ENCODE measurements at places on chromosomes 4 and X.

- DNase-seq: peak; percentile 35
Measured at GRCh38 chr4:3041192-3042142, 32.9 kb downstream of the HTT-AS start.

DNA sequence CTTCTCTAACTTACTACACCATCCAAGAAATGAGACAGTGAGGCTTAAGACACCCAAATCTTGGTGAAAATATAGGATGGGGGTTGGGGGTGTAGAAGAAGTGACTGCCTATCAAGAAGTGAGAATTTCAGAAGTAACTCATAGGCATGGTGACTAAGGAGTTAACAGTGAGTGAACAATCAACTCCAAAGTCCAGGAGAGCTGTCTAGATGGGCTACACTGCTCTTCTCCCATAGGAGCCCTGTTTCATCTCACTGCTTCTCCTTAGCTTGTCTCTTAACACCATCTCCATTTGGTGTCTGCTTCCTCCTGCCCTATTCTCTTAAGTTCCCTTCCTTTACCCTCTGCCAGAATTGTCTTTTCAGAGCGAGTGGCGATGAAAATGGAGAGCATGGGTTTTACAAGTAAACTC is 22.7 kb downstream of the FABP2 start:
- no peak for DNase-seq

- DNase-seq: no peak
Measured at GRCh38 chrX:53630261-53630660, 56.3 kb downstream of the HUWE1 start.

DNA sequence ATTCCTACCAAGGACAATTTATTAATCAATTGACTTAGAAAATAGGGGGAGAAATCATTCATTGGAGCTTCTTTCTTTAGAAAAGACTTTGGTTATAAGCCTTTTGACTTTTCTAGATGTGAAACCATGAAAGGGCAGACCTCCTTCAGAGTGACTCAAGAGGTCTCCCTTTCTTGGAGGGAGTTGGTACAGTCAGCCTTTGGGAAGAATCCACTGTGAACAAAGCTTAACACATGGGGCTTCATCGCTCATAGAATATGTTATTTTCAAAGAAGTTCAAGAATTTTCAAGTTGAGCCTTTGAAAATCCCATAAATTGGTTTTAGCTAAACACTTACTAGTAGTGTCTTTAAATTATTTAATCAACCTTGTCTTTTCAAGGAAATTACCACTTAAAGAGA is 28.0 kb downstream of the RIPPLY1 start:
- no peak for DNase-seq

DNA sequence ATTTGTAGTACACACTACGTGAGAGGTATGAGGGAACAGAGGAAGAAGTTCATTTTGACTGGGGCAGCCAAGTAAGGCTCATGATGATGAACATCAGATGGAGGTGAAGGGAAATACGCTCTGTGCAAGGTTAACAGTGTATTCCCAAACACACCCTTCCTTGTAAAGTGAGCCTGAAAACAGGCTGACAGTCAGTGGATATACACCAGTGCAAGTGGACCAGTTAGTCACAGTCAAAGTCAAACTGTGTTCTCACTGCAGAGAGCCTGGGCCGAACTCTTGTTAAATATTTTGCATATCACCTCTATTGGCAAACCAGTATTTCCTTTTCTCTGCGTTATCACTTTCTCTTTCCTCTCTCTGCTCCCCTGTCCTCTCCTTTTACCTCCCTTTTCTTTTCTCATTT is 23.4 kb upstream of the RHOH start:
- no peak for DNase-seq

DNA sequence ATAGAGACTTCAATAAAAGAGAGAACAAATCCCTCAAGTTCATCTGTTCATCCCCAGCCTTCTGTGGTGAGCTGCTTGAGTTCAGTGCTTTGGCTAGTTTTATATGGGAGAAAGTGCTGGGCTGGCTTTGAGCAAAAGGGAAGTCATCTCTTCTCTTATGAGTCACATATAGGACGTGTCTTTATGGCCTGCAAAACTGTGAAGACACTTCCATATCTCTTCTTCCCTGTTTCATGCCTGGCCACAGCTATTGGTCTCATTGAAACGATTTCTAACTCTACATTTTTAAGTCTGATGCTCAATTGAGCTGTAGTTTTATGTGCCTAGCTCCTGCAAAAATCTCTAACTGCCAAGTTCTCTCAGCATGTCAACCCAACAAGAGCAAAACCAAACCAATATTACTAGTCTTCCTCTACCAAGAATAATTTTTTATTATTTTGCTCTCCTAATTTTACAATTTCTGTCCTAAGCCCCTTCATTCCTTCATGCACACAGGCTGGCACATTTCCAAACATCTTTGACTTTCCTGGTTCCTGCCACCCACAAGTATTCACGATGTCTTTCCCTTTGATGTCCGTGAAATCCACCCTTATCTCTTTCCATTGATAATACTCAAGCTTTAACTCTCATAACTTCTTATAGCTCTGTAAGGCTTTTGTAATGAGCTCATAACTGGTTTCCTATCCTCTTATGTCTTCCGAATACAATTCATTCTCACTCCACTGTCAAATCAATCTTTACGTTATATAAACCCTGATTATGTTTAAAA is 165.3 kb downstream of the BTC start:
- no peak for DNase-seq

DNA sequence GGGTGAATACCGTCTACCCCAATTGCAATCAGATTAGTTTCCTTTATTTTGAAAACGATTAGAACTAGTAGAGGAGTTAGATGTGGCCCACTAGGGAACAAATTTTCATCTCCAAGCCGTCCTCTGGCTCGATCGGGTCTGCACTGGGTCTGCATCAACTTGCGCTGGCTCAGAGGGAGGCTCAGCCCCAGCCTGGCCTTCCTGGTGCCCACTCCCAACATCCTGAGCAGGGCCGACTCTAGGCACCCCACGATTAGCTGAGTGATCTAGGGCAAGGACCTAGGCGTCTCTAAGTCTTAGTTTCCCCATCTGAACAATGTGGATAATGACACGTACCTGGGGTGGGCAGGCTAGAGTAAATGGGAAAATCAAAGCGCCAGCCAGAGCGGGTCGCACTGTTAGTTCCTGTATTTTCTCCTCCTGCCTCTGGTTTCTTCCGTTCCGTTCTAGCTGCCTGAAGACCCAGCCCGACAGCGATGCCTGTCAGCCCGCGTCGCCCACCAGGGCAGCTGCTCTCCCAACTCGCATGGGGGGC is 7.7 kb upstream of the HAND2 start:
- no peak for DNase-seq

- no peak for DNase-seq
Measured at GRCh38 chrX:20063716-20064351, 52.9 kb downstream of the MAP7D2 start.

GRCh38 chr4:42568610-42569207 is 88.2 kb downstream of the ATP8A1 start:
- peak; percentile 55 for DNase-seq

DNA sequence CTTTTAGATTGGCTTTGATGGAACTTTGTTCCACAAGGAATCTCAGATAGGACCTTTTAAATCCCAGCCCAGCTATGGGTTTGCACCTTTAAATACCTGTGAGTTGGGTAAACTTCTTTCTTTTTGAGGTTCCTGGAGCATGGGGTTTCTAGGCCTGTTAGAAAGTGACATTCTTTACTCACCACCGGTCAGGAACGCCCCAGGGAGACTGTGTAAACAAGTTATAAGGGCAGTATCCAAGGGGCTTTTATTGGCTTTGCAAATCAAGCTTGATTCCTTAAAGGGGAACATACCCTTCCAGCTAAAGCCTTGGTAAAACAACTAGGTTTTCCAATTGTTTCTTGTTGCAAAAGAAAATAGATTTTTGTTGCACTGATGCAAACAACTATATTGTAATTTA is 93.4 kb downstream of the TENT5D start:
- DNase-seq: no peak

- no peak for DNase-seq
Measured at GRCh38 chrX:122913134-122913533, 270.9 kb upstream of the GRIA3 start.

GRCh38 chr4:152100379-152101201 is 339.8 kb upstream of the GATB start:
- DNase-seq: peak; percentile 55

DNA sequence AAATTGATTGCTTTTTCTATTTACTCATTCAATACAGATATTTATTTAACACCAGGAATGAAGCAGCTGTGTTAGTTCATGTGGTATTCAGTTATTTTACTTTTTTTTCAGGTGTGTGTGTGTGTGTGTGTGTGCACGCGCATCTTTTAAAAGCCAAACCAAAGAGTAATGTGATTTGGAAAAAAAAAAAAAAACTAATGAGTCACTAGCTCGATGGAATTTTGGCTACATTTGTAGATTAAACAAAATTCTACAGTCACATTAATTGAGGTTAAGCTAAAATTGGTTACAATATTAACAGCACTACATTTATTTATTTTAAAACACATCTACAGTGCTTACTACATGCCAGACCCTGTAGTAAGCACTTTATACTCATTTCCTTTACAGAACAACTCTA is 66.8 kb downstream of the HHIP start:
- no peak for DNase-seq

DNA sequence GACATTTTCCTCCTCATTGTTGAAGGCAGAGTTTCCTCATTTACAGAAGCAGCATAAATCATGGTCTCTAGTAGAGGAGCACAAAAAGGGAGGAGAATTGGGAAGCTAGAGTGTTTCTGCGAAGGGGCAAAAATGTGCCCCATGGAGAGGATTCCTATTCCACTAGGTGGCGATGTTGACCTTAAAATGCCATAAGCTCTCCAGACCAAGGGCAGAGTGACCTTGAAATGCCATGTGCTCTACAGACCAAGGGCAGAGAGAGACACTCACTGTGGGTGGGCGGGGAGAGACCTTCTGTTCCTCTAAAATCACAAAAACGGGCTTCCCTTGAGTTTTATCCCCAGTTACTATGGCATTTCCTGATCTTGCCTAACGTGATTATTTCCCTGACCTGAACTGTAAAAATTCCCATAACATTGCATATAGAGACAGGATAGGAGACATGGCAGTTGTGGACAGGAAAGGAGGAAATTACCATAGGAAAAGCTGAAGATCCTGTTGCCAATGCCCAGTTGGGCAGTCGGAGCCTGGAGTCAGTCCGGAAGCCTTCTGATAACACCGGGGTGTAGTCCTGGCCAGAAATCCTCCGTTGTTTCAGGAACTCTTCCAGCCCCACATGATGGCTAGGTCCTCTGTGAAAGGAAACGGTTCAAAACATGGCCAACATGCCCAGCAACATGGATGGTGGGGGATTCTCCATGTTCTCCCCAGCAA is 567.7 kb downstream of the MAGEB5 start:
- no peak for DNase-seq

DNA sequence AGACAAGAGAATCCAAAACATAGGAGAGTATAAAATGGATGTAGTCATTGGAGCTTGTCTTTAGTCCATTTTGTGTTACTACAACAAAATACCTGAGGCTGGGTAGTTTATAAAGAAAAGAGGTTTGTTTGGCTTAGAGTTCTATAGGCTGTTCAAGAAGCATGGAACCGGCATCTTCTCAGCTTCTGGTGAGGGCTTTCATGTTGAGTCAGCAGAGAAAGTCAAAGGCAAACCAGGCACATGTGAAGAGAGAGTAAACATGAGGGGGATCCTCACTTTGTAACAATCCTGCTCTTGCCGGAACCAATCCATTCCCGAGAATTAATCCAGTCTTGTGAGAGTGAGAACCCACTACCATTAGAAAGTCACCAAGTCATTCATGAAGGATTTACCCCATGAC is 8.1 kb upstream of the HCCS start:
- DNase-seq: no peak

- no peak for DNase-seq
Measured at GRCh38 chr4:82733636-82734035, 65.0 kb downstream of the SCD5 start.

GRCh38 chr4:185958094-185958747 is 110.7 kb upstream of the TLR3 start:
- DNase-seq: no peak

GRCh38 chrX:83829874-83830273 is 31.1 kb upstream of the CYLC1 start:
- DNase-seq: no peak

- no peak for DNase-seq
Measured at GRCh38 chrX:50635817-50636365, 165.3 kb upstream of the DGKK start.

GRCh38 chr4:185115827-185116232 is 27.2 kb upstream of the SLC25A4 start:
- DNase-seq: no peak

DNA sequence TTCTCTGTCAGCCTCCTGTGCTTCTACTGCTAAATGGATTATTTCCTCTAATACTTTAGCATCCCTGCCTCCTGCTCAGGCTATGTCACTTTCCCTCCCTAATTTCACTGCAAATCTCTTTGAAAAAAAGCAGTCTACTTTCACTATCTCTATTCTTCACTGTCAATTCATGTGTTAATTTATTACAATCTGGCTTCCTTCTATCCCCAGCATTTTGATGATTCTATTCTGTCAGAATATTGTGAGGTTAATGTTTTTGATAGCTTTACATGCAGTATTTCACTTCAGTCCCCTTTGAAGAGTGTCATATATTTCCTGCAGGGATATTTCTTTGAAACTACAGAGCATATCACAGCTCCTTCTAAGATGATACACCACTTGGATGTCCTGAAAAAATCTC is 203.2 kb downstream of the GRID2 start:
- no peak for DNase-seq

DNA sequence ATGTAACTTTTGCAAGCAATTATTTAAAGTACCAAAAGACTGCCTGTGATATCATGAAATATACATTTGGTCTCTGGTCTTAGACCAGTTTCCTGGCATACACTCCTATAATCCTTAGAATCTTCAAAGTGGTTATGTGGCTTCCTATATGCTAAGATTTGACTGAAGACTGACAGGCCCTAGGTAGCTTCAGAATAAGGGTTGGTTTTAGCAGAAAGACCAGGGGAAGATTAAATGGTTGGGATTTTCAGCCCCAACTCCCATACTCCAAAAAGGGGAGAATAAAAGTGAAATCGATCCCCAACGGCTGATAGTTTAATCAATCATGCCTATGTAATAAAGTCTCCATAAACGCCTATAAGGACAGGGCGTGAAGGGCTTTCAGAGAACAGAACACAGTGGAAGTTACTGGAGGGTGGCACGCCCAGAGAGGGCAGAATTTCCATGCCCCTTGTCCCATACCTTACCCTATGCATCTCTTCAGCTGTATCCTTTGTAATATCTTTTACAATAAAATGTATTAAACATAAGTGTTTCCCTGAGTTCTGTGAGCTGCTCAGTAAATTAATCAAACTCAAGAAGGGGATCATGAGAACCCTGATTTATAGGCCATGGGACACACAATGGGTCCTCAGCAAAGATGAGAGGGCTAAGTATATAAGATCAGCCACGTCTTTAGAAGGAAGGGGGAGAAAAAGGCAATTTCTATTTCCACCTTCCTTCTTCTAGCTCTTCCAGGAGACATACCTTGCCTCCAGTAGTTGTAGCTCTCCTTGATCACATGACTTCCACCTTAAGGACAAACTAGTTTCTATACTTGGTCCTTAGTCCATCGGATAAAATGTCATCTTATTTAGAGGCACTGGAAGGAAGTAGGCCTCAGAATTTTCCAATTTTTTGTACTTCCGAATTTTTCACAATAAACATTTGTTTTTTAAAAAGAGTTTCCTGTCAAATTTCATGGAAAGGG is 26.8 kb downstream of the ANKRD17 start:
- DNase-seq: no peak

GRCh38 chr4:166165829-166166420 is 292.9 kb downstream of the TLL1 start:
- DNase-seq: no peak

GRCh38 chr4:105630670-105631655 is 77.5 kb downstream of the INTS12 start:
- DNase-seq: no peak

GRCh38 chr4:154720123-154720522 is 23.7 kb upstream of the LRAT start:
- DNase-seq: no peak

- no peak for DNase-seq
Measured at GRCh38 chrX:39952989-39953388, 144.8 kb downstream of the BCOR start.
